ENCODE measurements at places on chromosomes 5 and 9.

DNA sequence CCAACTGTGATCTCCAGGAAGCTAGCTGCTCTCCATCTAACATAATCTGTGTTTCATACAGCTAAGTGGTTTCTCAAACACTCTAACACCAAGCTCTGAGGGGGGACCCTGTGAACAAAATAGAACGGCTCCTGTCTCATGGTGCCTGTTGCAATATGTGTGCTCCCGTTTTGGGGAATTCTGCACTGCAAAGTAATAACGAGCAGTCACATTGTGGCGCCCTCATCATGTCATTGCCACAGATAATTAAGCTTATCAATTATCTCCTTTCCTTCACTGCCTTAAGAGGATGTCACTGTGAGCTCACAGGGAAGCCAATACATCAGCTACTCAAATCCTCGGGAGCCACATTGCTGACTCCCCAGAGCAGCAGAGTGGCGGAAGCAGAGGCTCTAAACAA lies 416.2 kb downstream of the SPOCK1 start:
- no peak for DNase-seq

GRCh38 chr5:24208686-24209106 lies 436.1 kb downstream of the CDH10 start:
- no peak for DNase-seq

- no peak for DNase-seq
Measured at GRCh38 chr9:124342776-124343485, 72.3 kb downstream of the PSMB7 start.

- no peak for DNase-seq
Measured at GRCh38 chr5:107451028-107451427, 219.7 kb downstream of the EFNA5 start.

DNA sequence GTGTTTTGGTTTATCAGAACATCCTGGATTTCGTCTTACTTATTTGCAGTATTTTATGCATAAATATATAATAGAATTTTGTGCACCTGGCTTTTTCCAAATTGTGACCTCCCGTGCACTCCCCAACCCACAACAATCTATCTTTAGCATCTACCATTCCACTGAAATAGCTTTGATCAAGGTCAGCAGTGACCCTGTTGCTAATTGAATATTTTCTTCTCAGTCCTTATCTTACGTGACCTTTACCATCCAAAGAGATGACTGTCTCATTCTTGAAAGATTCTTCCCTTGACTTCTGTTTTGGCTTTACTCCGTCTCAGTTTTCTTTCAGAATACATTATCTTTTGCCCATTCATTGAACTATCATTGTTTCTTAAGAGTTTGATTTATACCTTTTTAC lies 18.4 kb downstream of the NDUFS4 start:
- no peak for DNase-seq

DNA sequence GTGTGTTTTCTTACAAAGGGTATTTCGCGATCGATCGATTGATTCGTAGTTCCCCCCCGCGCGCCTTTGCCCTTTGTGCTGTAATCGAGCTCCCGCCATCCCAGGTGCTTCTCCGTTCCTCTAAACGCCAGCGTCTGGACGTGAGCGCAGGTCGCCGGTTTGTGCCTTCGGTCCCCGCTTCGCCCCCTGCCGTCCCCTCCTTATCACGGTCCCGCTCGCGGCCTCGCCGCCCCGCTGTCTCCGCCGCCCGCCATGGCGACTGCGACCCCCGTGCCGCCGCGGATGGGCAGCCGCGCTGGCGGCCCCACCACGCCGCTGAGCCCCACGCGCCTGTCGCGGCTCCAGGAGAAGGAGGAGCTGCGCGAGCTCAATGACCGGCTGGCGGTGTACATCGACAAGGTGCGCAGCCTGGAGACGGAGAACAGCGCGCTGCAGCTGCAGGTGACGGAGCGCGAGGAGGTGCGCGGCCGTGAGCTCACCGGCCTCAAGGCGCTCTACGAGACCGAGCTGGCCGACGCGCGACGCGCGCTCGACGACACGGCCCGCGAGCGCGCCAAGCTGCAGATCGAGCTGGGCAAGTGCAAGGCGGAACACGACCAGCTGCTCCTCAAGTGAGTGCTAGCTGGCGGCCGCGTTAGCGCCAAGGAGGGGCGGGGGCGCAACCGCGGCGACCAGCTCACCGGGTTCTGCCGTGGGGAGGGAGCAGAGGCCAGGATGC lies 480 bp downstream of the LMNB1 start:
- DNase-seq = peak; percentile 49

DNA sequence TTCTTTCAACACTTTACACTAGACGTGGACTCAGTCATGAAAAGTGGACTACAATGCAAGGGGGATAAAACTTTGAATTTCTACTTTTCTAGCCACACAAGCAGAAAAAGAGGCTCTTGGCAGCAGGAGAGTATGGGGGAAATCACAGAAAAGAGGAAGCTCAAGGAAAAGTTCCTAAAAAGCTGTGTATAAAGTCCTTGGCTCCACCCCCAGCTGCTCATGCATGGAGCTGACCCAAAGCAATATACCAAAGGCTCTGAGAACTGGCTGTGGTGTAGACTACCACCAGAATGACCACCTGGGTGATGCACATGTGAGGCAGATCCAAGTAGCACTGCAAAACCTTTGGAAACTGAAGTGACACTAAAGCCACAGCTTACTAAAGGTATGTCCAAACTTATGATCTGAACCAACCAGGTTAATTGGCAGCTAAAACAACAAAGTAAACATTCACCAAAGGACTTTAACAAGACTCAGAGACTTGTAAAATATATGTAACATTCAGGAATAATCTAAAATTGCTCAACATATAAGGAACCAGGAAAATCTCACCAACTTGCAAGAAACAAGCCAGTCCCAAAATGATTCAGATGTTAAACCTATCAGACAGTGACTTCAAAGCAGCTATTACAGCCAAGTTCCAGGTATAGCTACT lies 55.5 kb upstream of the RASGRF2 start:
- no peak for DNase-seq

GRCh38 chr9:131740898-131741297 lies 1.0 kb upstream of the RAPGEF1 start:
- DNase-seq = no peak

- DNase-seq = no peak
Measured at GRCh38 chr5:136729901-136730355, 364.6 kb upstream of the TRPC7 start.

DNA sequence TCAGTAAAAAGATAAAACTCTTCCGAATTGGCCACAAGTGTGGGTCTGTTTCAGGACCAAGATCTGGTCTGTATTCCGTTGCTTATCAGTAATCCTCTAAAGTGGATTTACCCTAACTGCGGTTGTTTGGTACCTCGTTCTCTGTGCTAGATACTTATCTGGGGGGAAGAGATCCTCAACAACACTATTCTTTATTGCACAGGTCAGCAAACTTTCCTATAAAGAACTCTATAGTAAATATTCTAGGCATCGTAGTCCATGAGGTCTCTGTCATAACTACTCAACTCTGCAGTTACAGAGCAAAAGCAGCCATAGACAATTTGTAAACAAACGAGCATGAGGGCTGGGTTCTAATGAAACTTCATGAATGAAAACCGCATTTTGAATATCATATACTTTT lies 335.8 kb upstream of the KIF2A start:
- DNase-seq = no peak

Measured in activated CD4-positive, alpha-beta T cell treated with anti-CD3 and anti-CD28 coated beads, Interleukin-2, amount 50 U/mL, for 4 hours (primary cell).